ENCODE measurements at places on chromosomes 2 and 18. TPM values are rescaled to one million over a fixed set of nuclear protein-coding genes. Genes with fewer than 3 reads are reported as not detected.

GRCh38 chr2:133004623-133005022 lies 334.6 kb upstream of the LYPD1 start:
- DNase-seq, result no peak

GRCh38 chr2:172162739-172163336 lies 60.1 kb upstream of the DLX2 start:
- no peak for DNase-seq

DNA sequence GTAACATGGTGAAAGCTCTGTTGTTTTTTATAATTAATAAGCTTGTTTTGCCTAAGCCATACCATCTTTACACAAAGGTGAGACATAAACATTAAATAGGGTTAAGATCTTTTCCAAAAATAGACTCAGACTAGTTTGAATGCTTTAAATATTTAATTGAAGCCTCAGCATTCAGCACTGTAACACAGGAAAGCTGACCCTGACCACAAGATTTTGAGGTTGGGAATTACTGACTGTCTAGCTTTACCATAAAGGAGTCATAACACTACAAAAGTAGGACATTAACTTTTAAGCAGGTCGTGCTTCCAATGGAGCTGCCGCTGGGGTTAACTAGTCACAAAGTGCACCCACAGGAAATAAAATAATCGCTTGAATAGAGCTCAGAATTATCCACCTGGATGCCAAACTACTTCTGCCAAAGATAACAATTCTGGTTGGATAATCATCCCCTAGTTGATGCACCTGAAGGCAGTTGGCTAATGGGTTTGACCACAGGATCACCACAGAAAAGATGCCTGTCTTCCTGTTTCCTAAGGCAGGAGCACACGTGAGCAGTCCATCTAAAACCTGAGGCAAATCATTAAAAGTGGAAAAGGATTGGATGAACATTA lies 106.2 kb downstream of the COBLL1 start:
- no peak for DNase-seq

GRCh38 chr2:193583638-193584400 lies 1389.1 kb upstream of the TMEFF2 start:
- no peak for DNase-seq

GRCh38 chr2:180006231-180006630 lies 866 bp downstream of the CWC22 start:
- DNase-seq, result no peak

DNA sequence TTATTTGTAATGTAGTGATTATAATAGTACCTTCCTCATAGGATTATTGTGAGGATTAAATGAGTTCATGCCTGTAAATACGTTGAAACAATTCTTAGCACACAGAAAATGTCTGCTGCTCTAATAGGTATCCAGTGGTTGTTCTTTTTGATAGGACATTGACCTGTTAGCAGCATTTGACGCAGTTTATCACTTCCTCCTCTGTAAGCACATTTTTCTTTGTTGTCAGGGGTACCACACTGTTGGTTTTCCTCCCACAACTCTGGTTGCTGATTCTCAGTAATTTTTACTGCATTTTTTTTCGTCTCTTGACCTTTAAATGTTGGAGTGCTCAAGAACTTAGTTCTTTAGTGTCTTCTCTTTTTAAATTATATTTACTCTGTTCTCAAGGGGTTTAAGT lies 15.4 kb downstream of the PPM1B start:
- DNase-seq, result no peak

DNA sequence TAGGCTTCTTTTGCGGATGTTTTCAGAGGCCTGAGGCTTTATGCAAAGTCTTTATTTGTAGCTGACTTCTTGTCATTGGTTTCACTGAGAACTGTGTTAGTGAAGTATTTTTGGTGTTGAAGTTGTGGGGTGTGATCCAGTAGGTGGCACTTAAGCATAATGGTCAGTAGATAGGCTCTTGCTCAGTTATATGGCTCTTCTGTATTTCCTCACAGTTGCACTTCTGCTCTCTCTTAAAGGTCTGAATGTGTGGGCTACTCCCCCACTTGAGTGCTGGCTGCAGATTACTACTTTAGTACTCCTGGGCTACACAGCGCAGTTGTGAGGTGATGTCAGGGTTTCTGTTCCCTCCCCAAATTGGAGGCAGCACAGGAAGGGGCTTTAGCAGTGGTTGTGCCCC lies 133.8 kb upstream of the SCN7A start:
- DNase-seq, result no peak

DNA sequence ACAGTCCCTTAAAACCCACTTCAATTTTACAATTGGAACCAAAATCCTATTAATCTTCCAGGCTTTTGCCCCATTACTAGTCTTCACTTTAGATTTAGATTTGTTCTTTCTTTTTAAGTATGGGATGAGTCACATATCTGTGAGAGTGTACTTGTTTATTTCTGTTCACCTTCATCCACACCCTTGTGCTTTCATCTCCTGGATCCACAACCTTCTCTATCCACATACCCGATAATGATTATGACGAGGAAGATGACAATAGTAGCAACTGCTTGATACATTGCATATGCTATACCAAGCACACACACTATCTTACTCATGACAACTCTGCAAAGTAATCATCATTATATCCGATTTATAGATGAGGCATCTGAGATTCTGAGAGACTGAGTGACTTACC lies 297.3 kb downstream of the PLCL1 start:
- no peak for DNase-seq

DNA sequence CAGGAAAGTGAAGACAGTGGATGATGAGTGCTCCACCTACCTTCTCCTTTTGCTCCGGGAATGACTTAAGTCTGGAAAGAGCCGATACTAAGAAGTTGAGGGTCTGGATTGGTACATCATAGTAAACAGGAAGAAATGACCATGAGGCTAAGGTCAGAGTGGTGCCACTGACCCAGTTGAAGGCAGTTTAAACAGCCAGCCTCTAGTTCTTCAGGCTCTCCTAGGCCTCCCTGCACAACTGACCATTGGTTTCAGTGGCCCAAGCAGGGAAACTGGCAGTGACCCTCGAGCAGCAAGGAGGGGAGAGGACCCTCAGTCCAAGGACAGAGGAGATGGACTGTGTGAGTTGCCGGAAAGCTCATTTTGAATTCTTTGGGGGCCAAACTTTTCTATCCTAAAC lies 119.1 kb downstream of the MAP4K4 start:
- no peak for DNase-seq

GRCh38 chr18:12317664-12318333 lies 9.8 kb downstream of the TUBB6 start:
- DNase-seq, result no peak

- no peak for DNase-seq
These were observed 424.5 kb downstream of the RAD51AP2 start for GRCh38 chr2:17093712-17094111.

GRCh38 chr2:23459032-23459431 lies 74.1 kb downstream of the KLHL29 start:
- DNase-seq, result no peak

DNA sequence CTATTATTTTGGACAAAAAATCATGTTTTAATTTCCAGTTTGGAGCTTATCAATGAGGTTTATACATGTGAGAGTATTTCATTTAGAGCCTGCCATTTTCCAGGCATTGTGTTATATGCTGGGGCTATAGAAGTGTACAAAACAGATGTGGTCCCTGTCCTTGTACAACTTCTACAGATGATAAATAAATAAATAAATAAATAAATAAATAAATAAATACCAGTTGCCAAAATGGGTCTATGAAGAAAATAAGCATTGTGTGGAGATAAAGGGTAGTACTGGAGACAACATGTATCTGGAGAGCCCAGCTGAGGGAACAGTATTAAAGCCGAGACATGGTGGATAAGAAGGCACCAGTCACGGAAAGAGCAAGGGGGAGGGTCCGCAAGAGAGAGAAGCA lies 210.0 kb downstream of the SS18 start:
- no peak for DNase-seq

DNA sequence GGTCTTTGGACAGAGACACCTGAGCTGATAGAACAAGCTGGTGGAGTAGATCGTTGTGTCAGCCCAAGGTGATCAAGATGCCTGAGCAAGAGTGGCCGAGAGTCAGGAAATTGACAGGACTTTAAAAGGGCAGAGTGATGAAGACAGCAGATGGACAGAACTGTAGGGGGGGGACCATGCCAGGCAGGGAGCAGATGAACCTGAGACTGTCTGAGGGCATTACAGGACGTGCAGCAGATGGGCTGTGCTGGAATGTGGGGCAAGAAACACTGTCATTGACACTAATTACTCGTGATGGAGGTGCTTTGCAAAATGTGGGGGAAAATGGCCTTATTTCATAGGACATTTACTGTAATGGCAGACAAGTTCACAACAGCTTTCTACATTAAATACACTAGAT lies 225.0 kb downstream of the THSD7B start:
- no peak for DNase-seq

DNA sequence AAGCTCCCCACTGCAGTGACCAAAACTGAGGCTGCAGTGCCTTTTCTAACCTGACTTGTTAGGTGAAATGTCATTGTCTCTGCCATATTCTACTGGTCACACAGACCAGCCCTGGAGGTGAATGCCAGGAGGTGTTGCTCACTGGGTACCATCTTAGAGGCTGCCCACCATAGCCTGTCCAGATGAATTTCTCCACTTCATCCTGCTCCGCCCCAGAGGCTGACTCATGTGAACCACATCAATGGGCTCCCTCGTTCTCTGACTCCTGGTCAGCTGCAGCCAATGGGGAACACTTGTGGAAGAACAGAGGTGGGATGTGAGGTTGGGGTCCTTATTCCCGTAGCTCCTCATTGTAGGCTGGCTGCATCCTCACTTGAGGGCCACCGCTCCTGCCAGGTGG lies 3.4 kb upstream of the NARS1 start:
- no peak for DNase-seq

- DNase-seq, result no peak
These were observed 60.9 kb upstream of the TWIST2 start for GRCh38 chr2:238786792-238787490.

- no peak for DNase-seq
These were observed 482.5 kb downstream of the STK39 start for GRCh38 chr2:167764772-167765341.

DNA sequence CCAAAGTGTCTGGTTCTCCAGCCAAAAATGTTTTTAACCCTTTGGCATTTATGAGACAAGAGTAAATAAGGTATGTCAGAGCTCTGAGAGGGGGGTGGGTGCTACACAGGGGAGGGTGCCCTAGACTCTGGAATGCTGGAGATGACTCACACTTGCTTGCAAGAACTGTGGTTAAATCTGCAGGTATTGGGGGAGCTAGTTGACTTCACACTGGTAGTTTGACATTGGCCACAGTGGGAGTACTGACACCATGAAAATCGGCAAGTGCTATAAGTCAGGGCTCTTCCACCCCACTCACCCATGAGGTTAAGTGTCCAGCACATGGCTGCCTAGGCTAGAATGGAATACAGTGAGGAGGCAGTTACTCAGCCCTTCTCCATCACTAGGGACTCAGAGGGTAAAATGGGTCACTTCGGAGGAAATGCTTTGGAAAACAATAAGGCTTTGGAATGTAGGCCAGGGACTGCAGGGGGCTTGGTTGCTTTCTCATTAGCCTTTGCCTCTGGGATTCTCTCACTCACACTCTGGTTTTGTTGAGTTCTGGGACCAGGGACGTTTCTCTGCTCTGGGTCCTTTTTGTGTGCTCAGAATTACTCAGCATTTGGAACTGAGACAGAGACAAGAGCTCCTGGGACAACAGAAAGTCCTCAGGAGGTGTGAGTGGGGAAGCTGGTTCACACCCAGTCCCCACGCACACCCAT lies 91.6 kb downstream of the ACKR3 start:
- peak; percentile 66 for DNase-seq

DNA sequence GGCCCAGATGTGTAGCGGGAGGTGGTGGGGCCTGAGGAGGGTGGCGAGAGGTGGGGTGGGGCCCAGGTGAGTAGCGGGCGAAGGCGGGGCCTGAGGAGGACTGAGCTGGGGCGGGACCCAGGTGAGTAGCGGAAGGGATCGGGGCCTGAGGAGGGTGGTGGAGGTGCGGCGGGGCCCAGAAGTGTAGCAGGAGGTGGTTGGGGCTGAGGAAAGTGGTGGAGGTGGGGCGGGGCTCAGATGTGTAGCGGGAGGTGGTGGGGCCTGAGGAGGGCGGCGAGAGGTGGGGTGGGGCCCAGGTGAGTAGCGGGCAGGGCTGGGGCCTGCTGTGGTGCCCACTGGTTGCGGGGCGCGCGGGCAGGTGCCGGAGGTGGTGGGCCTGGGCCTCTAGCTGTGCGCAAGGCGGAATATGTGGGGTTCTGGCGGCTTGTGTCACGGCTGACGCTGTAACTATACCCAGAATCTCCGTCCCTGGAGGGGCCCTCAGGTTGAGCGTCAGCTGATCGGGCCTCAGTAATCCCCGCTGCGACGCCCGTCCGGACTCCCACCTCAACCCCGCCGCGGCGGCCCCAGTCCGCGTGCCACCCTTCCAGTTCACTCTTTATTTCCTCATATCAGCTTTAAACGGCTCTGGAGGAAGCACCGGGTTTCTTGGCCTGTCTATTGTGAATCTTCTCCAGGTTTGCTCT lies 866 bp upstream of the SF3B6 start:
- DNase-seq, result peak; percentile 28

DNA sequence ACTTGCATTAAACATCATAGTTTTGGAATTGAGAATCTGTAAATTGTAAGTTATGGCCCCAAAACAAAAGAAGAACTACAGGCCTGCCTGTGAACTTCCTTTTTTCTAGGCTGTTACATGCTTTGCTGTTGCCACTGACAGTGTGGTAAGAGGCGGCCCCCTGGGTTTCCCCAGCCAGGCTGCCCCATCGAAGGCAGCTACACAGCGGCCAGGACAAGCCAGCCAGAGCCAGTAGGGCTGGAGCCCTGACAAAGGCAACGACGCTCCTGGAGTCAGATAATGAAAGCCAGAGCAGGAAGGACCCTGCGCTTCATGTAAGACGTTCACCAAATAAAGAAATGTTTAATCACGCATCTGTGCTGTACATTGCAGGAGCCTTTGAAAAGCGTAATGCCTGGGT lies 55.0 kb downstream of the ANKRD44 start:
- no peak for DNase-seq

GRCh38 chr18:7585276-7585670 lies 18.2 kb downstream of the PTPRM start:
- DNase-seq, result no peak

Gene EXOC6B
- total RNA-seq, result 42.7 TPM

Gene CFC1
- total RNA-seq, result not detected

Gene GPR45
- total RNA-seq, result not detected

Gene DCDC2C
- not detected for total RNA-seq

Gene PLGLB2
- total RNA-seq, result 0.24 TPM

Gene SLC11A1
- 1.0 TPM for total RNA-seq

Gene RGPD4
- total RNA-seq, result not detected

Gene RAD51AP2
- total RNA-seq, result 0.10 TPM
